ENCODE measurements at places on chromosomes 13 and 19. TPM values are rescaled to one million over a fixed set of nuclear protein-coding genes. Genes with fewer than 3 reads are reported as not detected.

HIF3A gene
- total RNA-seq, result 51.7 TPM

CCL25 gene
- not detected for total RNA-seq

- no peaks in the 10 kb centered on the region for H3K27me3 ChIP-seq
- no peak overlapping the region for H3K27ac ChIP-seq
- H3K4me3 ChIP-seq, result no peak overlapping the region
- no peak for DNase-seq
Observed at GRCh38 chr13:85316506-85317025, 482.7 kb downstream of the SLITRK6 start.

GRCh38 chr13:110134801-110135200 lies 172.2 kb downstream of the COL4A1 start:
- no peak overlapping the region for H3K27ac ChIP-seq
- H3K4me1 ChIP-seq, result no peaks in the 10 kb centered on the region
- DNase-seq, result no peak

GRCh38 chr19:51811344-51811743 lies 16.4 kb downstream of the FPR3 start:
- no peaks in the 10 kb centered on the region for H3K36me3 ChIP-seq
- no peaks in the 10 kb centered on the region for H3K4me1 ChIP-seq

GRCh38 chr19:56748378-56748777 lies 76.8 kb upstream of the ZNF835 start:
- no peak overlapping the region for H3K4me3 ChIP-seq
- H3K27me3 ChIP-seq, result no peaks in the 10 kb centered on the region
- no peak overlapping the region for H3K27ac ChIP-seq
- no peak for DNase-seq

Data from uterus (tissue), 4 donors.